ENCODE measurements at places on chromosomes 4 and X.
A peak's percentile ranks its signal among the peaks of the same experiment; 100 is the strongest.

DNA sequence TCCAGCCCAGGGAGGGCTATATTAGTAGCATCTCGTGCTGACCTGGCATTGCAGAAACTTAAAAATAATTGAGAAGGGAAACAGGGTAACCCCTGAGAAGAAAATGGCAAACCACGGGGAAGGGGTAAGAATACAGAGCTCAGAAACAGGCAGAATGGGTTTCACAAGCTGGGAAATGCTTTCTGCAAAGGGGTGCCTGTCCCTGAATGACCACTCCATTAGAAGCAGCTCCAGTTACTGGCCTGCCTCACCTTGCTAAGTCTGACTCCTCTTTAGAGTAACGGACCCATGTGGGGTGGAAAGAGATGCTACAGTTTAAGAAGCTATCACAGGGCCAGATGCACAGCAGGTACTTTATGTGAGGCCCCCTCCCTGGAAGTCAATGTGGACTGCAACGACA, 2.5 kb downstream of the WDR1 start:
- no peak for DNase-seq

GRCh38 chrX:96703379-96703778, 18.7 kb downstream of the DIAPH2 start:
- DNase-seq: no peak

DNA sequence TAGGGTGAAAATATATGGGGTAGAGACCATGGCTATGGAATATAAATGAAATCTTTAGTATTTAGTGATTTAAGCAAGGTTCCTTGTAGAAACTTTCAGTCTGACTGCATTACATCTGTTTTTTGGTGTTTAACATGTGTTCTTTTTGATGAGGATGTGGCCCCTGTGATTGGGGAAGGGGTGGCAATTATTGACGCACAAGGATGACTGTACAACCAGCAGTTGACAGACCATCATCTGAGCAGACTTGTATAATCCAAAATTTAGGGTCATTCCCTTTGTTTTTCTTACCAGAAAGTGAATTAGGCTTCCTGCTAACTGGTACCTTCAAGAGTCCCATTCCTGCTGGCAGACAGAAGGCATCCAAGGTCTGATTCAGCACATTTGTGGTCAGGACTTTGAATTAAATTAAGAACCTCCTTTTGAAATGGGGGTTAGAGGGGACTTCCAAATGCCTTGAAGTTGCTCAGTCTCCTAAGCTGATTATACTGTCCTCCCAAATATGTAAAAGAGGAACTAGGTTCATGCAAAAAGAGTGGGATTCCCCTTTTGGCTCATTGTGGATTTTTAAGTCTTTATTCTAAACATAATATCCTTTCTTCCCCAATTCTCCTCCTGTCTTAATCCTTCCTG, 112.4 kb upstream of the CXCL13 start:
- no peak for DNase-seq

DNA sequence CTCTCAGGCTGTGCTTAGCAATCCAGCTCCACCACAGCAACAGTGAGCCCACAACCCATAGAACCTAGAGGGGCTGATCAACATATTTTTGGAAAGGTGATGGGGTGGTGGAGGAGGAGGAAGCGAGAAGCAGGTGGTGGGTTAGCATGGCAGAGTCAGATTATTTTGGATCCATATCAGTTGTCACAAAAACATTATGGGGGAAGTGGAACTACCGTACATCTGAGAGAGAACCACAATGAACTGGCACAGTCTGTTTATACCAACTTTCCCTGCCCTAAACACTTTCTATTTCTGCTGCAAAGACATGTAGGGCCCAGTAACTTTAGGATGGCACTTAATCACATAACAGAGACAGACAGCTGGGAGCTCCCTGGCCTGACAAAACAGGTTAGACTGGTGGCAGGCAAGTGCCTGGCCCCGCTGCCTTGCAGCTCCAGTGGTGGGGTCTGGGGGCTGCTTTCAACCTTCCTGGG, 4.3 kb downstream of the SLC9A7 start:
- no peak for DNase-seq

DNA sequence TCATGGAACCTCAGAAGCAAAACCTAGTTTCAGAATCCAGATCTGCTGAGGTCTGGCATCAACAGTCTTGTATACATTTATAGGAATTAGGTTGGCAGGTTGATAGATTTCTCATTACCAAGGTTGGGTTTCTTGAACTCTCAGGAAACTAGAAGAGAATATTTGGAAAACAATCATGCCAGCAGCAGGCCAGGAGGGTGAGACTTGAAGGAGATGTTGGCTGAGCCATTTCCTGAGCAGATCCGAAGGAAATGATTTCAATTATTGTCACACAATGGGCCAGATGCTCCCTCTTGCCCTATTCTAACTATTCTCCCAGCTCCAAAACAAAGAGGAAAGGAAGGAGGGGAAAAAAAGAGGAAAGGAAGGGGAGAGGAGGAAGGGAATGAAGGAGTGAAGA, 45.2 kb downstream of the SHROOM4 start:
- DNase-seq: no peak

DNA sequence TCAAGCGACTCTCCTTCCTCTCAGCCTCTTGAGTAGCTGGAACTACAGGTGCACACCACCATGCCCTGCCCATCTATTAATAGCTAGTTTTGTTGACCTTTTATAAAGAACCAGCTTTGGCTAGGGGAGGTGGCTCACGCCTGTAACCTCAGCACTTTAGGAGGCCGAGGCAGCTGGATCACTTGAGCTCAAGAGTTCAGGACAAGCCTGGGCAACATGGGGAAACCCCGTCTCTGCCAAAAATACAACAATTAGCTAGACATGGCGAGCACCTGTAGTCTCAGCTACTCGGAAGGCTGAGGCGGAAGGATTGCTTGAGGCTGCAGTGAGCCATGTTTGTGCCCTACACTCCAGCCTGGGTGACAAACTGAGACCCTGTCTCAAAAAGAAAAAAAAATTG, 2.7 kb downstream of the TKTL1 start:
- no peak for DNase-seq

- peak; percentile 88 for DNase-seq
Observed at GRCh38 chr4:56544573-56545131, 39.1 kb downstream of the ARL9 start.

GRCh38 chr4:85759388-85759787, 284.4 kb downstream of the ARHGAP24 start:
- DNase-seq: no peak

Data from activated naive CD4-positive, alpha-beta T cell treated with anti-CD3 and anti-CD28 coated beads, Interleukin-2, amount 50 U/mL, for 16 hours (primary cell).